Bronchial epithelial cell (primary cell): ENCODE measurements at places on chromosomes 6 and 20. TPM values are rescaled to one million over a fixed set of nuclear protein-coding genes. Genes with fewer than 3 reads are reported as not detected.

Gene IDH3B
- total RNA-seq: 96.0 and 103 TPM in 2 replicates

Gene CST4
- total RNA-seq: not detected in 2 replicates

Gene PNISR
- total RNA-seq: 37.9 and 46.1 TPM in 2 replicates

Gene HLA-G
- 4.9 and 13.2 TPM in 2 replicates for total RNA-seq
